ENCODE measurements at places on chromosomes 2 and 18.

DNA sequence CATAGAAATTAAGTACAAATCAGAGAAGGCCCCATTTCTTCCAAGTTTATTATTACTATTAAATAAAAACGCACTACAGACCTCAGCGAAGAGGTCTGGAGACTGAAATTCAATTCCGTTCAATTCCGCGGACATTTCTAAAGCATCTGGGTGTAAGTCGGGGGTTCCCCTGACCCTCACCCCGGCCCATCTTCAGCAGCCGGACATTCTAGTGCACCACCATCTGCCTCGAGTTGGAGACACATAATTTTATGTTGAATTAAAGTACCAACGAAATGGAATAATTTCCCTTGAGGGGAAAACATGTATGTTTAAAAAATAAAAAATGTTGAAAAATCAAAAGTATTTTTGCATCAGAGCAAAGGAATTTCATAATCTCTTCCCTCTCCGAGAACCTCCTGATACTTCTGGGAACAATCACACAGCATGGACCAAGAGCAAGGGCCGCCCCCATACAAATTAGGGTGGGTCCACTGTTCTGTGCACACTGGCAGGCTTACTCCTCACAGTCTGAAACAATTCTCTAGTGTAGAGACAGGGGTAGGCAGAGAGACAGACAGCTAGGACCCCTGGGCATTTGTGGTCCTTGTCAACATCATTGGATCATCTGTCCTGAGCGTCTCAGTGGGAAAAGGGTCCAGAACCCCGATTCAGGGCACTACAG lies 29.3 kb downstream of the MBP start:
- DNase-seq, result no peak

DNA sequence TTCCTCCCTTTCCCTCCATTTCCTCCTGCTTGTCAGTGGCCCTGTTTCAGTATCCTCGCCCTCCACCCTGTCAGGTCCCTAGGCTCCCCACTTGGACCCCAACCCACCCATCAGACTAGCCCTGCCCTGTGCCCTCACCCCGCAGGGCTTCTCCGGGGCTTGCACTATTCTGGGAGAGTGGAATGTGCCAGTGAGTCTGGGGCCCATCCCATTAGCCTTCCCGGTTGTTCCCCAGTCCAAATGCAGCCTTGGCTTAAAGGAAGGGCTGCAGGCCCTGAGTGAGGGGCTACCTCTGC lies 45.5 kb downstream of the MYO7B start:
- no peak for DNase-seq

DNA sequence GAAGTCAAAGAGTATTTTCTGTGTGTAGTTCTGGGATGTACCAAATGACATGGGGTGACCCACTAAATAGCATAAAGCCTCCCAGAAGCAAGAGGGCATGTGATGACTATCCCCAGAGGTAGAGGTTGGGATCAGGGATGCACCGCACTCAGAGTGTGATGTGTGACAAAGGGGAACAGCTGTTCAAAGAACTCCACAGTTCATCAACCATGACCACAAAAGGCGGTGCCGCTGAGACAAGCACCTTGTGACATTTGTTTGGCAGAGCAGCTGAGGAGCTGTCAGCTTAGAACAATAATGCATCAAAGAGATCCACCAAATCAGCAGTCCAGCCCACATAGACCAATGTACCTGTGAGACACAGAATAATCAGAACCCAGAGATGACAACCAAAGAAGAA lies 81.3 kb downstream of the VWC2L start:
- DNase-seq, result no peak

DNA sequence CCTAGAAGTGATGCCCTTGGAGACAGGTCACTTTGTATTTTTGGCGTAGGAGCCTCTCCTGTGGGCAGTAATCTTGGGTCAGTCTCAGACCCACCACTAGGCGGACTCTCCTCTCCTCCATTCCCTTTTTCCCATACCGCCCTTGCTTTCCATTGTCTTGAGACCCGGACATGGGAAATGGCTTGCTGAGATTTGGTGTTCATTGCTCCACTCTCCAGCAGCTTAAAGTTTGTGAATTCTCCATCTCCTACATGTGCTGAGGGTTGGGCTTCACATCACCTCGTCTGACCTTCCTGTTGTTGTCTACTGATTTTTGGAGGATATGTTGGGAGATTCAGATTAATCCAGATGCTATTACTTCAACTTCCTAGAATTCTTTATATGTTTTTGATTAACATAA lies 159.2 kb upstream of the RAB12 start:
- no peak for DNase-seq

Data from memory B cell (primary cell).